ENCODE measurements at places on chromosomes 16 and 17. TPM values are rescaled to one million over a fixed set of nuclear protein-coding genes. Genes with fewer than 3 reads are reported as not detected.

GRCh38 chr17:44976206-44976605 lies 8.1 kb upstream of the C1QL1 start:
- DNase-seq, result no peak

DNA sequence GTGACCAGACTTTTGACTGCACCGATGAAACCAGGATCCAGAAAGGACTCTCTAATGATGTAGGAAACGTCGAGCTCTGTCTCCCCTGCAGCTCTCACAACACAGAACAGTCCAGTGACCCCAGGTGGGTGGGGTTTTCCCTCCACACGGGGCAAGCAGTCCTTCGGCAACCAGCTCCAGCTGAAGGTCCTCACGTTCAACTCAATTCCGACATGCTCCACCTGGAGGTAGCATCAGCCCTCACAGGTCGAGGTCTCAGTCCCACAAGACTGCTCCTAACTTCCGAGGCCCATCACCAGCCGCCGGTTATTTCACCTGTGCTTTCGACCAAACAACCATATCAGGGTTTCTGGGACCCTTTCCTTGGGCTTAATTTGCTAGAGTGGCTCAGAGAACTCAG lies 28.2 kb downstream of the ITGAE start:
- DNase-seq, result no peak

GRCh38 chr17:74271281-74271680 lies 2.8 kb upstream of the DNAI2 start:
- DNase-seq, result no peak

GRCh38 chr17:74567397-74567796 lies at the start of gene CD300H:
CD300H (minus strand) TSS chr17:74567509.
- no peak for DNase-seq

GRCh38 chr17:47629826-47630225 lies 19.9 kb upstream of the KPNB1 start:
- DNase-seq, result no peak

DNA sequence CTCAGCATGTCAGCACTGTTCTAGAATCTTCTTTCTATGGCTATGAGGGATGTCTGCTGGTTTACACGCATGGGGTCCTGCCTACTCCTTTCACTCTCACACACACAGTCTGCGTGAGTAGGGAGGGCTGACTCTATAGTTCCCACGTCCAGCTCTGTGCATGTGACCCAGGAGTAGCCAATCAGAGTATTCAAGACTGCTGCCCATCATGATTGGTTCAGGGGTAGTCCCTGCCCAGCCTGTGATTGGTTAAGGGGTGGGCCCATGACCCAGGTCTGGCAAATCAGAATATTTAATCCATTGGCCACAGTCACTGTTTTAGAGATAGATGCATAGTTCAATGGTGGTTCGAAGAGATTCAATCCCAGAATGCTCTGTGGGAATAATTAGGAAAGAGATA lies 151.3 kb upstream of the IRX3 start:
- no peak for DNase-seq

DNA sequence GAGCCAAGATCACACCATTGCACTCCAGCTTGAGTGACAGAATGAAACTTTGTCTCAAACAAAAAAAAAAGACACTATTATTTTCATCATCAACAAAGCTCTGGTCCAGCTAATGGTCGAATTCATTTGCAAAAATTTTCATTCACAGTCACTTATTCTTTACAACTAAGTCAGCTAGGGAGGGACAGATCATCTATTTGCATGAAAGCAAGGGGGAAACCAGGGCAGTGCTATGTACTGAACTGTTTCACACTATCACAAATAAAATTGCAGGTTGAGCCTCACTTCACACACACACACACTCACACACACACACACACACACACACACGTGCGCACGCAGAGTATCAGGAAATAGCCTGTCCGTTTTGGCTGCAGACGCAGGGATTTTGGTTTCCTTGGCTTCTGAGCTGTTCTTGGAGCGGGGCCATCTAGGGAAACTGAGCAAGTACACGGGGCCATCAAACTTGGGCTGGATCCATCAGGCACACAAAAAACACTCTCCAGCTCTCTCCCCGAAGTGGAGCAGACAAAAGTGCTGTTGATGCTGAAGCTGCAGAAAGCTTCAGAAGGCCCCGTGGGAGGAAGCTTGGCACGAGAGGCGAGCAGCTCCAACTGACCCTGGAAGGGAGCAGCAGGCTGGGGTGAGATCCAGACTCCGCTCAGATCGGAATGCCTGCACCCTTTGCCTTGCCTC lies 44.3 kb upstream of the HELZ start:
- DNase-seq, result peak; percentile 10

DNA sequence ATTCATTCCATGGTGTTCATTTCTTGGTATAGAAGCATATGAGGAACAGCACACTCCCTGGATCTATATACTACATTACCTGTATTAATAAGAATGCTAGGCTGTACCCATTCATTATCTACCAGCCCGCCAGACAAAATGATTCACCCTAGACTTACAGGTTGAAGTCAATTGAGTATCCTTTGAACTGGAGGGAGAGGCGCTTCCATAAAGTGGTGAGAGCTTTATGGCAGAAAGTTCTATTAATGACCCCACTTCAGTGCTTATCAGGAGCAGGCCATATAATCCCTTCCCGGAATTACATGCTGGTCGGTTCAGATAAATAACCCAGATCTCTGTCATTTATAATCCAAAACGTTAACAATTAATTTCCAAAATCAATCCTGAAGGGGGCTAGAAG lies 44.5 kb upstream of the TOX3 start:
- DNase-seq, result no peak

- no peak for DNase-seq
Observed at GRCh38 chr17:11805952-11806351, 191.3 kb downstream of the ZNF18 start.

GRCh38 chr17:20095336-20096080 lies 86.3 kb downstream of the SPECC1 start:
- DNase-seq, result no peak

DNA sequence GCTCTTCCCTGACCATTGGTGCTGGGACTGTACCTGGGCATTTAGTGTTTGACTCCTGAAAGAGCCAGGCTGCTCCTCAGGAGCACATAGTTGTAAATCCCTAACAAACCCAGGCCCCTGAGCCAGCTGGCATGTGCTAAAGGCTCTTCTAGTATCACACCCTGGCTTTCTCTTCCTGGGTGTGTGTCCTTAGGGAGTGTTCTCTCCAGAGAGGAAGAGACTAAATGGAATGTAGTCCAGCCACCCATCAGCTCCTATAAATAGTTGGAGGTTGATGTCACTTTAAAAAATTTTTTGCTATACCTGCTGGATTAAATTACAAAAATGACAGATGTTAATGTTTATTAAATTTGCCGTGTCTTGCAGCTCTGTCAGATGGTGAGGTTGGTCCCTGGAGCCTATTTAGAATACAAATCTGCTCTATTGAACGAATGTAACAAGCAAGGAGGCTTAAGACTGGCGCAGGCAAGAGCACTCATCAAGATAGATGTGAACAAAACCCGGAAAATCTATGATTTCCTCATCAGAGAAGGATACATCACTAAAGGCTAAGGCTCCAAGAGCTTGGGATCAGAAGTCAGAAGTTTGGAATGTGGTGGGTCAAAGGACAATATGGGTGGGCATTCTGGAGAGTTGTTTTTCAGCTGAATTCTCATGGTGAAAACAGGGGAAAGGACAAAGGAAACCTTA lies 13.1 kb upstream of the DUSP14 start:
- DNase-seq, result no peak

DNA sequence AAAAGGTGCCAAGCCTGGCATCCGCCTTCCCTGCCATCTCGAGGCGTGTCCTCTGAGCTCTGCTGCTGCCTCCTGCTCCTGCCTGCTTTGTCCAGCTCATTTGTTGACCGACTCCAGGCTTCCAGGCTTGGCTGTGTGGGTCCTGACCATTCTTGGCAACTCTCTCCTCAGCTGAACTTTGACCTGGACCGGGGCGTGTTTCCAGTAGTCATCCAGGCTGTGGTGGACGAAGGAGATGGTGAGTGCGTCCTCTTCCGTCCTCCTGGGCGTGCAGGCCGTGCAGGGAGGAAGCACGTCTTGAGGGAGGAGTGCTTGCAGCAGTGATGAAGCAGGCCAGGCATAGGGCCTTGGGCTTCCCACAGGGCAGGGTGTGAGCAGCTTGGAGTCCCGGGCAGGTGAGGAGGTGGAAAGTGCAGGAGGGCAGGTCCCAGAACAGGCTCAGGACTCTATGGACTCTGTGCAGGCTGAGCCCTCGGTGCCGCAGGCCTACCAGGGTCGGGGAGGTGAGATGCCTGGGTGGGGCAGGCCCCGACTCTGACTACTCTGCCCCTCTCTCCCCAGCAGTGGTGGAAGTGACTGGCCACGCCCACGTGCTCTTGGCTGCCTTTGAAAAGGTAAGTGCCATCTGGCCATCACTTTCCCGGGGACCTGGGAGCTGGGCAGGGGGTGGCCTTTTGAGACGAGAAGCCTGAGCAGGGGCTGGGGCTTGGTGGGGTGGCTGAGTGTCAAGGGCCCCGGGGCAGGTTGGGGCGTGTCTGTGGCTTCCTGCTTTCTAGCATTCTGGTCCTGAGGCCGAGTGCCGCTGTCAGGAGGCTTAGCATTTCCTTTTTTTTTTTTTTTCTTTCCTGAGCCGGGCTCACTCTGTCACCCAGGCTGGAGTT lies 28.6 kb upstream of the NUDT16L1 start:
- DNase-seq, result peak; percentile 62

DNA sequence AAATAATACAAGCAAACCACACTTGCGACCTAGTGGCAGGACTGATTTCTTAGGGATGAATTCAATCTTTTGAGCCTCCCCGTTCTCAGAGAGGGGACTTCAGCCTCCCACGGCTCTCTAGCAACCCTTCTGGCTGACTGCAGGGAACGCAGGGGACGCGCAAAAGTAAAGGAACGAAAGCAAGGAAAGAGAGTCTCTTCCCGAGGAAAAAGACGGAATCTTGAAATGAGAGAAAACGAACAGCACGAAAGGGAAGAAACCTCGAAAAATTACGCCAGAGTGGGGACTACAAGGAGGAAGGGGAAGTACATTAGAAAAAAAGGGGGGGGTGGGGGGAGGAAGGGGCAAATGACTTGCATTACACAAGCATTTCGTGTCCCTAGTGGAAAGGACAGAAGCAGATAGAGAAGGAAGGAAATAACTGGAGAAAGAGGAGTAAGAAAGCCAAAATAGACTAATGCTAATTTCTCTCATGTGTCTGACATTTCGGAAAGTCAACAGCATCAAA lies 1.2 kb downstream of the GRB2 start:
- peak; percentile 84 for DNase-seq

DNA sequence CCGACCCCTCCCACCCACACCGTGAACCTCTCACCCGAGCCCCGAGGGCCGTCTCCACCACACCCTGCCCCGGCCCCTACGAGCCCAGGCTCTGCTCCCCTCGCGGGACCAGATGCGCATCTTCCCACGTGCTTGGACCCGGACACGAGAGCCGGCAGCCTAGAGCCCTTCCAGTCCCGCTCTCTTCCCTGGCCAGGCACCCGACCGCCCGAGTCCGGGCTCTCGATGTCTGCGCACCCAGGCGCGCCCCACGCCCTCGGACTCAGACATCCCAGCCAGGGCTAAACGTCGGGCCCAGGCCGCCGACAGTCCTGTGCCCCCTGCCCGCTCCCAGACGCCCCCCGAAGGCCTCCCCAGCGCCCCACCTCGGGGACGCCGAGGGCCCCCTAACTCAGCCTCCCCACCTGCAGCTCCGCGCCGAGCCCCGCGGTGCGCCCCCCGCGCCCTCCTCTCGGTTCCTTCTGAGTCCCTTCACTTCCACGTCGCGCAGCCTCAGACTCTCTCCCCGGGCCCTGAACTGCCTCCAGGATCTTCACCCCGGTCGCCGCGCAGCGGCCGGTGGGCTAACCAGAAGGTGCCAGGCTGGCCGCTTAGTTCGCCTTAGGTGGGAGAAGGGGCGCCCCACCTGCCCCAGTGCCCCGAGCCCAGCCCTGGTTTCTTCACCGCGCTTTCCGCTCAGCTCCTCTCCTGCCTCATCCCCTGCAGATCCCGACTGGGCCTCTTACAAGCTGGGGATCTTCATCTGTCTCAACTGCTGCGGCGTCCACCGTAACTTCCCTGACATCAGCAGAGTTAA lies 688 bp downstream of the ADAP2 start:
- peak; percentile 56 for DNase-seq

- no peak for DNase-seq
Observed at GRCh38 chr17:57158795-57159194, 73.7 kb downstream of the AKAP1 start.

GRCh38 chr17:55774846-55775271 lies 24.0 kb downstream of the PCTP start:
- DNase-seq, result no peak

- no peak for DNase-seq
Observed at GRCh38 chr16:8512941-8513624, 77.2 kb downstream of the TMEM114 start.

DNA sequence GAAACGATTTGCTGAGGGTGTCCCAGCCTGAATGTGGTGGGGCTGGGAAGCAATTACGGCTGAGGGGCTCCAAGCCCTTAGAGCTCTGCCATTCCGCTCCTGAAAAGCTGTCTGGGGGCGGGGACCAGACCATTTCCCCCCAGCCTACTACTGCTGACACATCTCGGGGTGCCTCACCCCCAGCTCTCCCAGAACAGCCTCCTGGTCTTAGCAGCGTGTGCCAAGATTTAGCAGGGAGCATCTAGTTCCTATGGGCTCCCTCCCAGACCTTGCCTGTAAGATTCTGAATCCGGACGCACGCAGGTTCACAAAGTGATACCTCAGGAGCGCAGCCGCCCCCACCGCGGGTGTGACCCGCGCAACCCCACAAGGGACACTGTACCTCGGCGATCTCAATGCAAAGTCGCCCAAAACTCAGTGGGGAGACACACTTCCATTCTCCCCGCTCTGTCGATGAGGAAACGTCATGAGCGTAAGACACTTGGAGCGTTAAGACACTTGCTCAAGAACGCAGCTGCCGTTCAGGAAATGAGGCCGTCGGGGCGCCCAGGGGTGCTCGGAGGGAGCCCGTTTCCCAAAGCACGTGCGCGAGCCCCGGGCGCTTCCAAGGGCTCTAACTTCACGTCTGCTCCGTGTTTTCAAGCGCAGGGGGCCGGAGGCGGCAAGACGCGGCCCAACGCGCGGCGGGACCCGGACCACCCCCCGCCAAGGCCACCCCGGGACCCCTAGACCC lies 629 bp downstream of the GEMIN4 start:
- DNase-seq, result peak; percentile 80

Gene PLXDC1
- not detected for total RNA-seq

Gene KRT28
- total RNA-seq, result not detected

Gene KRT9
- total RNA-seq, result not detected

Gene SCGB1C2
- total RNA-seq, result not detected

Gene NAGS
- 2.2 TPM for total RNA-seq

Gene MYCBPAP
- 5.1 TPM for total RNA-seq

Gene QRICH2
- total RNA-seq, result 4.2 TPM

Gene C16orf86
- 8.7 TPM for total RNA-seq

Measured in B cell (primary cell).